Chondrocyte (in vitro differentiated cells): ENCODE measurements at places on chromosomes 2 and 18.

- peaks cover 68% of the 10 kb centered on the region for H3K4me1 ChIP-seq
- H3K36me3 ChIP-seq: peaks cover 5% of the 10 kb centered on the region
- DNase-seq: no peak
- no peaks in the 10 kb centered on the region for H3K27me3 ChIP-seq
- peak overlapping the region; percentile 89 for H3K27ac ChIP-seq
- peak overlapping the region; percentile 26 for H3K4me3 ChIP-seq
Observed at GRCh38 chr2:99710721-99711120, 220.9 kb upstream of the REV1 start.

GRCh38 chr2:129801575-129801974, 177.9 kb upstream of the RAB6C start:
- no peak overlapping the region for H3K27ac ChIP-seq
- no peak overlapping the region for H3K4me3 ChIP-seq
- H3K4me1 ChIP-seq: no peaks in the 10 kb centered on the region
- DNase-seq: no peak
- H3K27me3 ChIP-seq: peaks cover 17% of the 10 kb centered on the region

DNA sequence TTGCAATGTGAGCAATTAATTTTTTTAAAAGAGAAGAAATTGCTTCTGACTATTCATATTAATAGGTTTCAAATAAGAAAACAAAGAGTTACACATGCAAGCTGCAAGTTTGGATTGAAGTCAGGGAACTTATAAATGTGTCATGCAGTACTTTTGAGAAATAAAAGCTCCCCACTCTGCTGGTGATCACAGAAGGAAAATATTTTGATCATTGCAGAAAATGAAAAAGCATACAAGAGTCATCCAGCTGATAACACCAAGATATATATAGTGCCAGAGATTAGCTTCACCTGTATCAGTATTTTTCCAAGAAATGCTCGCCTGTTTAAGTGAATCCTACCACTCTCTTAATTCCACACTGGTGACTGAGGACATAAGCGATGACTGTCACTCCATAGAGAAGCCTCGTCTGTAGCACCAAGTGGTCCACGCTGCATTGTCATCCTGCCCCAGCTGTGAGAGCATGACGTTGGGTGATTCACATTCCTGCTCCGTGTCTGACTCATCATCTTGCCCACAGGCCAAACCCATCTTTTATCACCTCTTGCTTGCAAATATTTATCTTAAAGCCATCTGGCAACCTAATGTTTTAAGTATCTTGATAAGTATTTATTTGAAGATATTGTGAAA, 178.0 kb downstream of the ASXL3 start:
- H3K4me1 ChIP-seq: peaks cover 17% of the 10 kb centered on the region
- H3K27ac ChIP-seq: peak overlapping the region; percentile 61
- no peak for DNase-seq
- no peak overlapping the region for H3K4me3 ChIP-seq

DNA sequence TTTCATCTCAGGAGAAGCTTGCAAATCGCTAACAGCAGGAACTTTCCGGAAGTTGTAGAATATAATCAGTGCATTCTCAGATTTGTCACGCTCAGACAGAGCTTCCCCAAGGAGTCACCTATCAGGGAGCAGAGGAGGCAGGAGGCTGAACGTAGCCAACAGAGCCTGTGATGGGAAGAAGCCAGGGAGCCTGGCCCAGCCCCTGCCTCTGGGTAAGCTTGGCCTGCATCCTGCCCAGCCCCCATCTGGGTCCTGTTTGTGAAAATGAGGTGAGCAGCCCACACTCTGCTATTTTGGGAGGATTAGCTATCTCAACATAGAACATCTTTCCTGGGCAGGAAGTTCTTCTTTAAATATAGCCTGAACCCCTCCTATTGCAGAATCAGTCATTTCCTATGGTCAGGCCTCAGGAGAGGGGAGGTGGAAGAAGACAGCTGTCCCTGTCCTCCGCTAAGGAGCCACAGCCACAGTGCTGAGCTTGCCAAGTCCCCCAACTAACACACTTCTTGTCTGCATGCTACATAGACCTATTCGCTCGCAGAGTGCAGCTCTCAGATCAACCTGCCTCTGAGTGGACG, 19.2 kb upstream of the PKDCC start:
- H3K4me1 ChIP-seq: peaks cover 60% of the 10 kb centered on the region
- H3K4me3 ChIP-seq: no peak overlapping the region
- peak overlapping the region; percentile 63 for H3K27ac ChIP-seq
- DNase-seq: no peak
- H3K27me3 ChIP-seq: no peaks in the 10 kb centered on the region
- H3K36me3 ChIP-seq: no peaks in the 10 kb centered on the region

DNA sequence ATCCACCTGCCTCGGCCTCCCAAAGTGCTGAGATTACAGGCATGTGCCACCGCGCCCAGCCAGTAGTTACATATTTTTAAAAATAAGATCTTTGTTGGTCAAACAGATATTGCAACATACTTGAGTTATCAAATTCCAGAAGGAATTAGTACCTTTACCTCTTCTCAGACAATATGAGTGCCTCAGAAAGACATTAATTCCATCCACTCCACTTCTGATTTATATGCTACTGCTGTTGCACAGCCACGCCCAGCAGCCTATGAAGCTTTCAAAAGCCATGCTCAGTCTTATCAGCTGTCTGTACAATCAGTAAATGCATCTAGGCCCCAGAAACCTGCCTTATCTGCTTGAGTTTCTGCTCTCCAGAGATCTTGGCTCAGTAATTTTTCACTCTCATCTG, 47.8 kb downstream of the MEX3C start:
- H3K4me1 ChIP-seq: peaks cover 9% of the 10 kb centered on the region
- no peaks in the 10 kb centered on the region for H3K27me3 ChIP-seq
- no peak for DNase-seq
- H3K4me3 ChIP-seq: no peak overlapping the region

DNA sequence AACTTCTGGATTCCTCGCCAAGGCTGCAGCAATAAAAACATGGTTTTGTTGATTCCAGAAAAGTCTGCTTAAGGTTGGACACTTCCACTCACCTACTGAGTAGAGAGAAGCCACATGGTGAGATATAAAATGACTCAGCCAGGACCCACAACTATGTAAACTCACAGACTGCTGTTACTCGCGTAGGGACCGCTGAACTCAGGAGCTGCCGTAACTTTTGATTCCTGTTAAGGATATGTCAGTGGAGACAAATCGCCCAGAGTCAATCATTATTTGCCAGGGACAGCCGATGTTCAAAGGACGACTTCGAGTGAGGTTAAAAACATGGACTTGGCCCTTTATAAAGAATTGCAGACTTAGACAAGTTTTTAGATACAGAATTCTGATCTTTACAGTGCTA, 25.6 kb downstream of the CYB5A start:
- no peaks in the 10 kb centered on the region for H3K27me3 ChIP-seq
- H3K4me1 ChIP-seq: no peaks in the 10 kb centered on the region
- no peak for DNase-seq
- no peak overlapping the region for H3K4me3 ChIP-seq

- peaks cover 33% of the 10 kb centered on the region for H3K4me1 ChIP-seq
- no peak overlapping the region for H3K4me3 ChIP-seq
- no peaks in the 10 kb centered on the region for H3K27me3 ChIP-seq
- peaks cover 3% of the 10 kb centered on the region for H3K36me3 ChIP-seq
- DNase-seq: no peak
Observed at GRCh38 chr2:161315380-161315779, 7.2 kb downstream of the PSMD14 start.
